ENCODE measurements at places on chromosomes 3 and 15. TPM values are rescaled to one million over a fixed set of nuclear protein-coding genes. Genes with fewer than 3 reads are reported as not detected.

- no peak overlapping the region for H3K27ac ChIP-seq
- H3K27me3 ChIP-seq: no peaks in the 10 kb centered on the region
- no peak overlapping the region for H3K4me3 ChIP-seq
- no peaks in the 10 kb centered on the region for H3K4me1 ChIP-seq
- no peaks in the 10 kb centered on the region for H3K36me3 ChIP-seq
- no peak for DNase-seq
Observed at GRCh38 chr15:93196135-93196670, 107.2 kb upstream of the RGMA start.

The ILDR1 gene
- not detected for total RNA-seq

- H3K27me3 ChIP-seq: no peaks in the 10 kb centered on the region
- no peaks in the 10 kb centered on the region for H3K4me1 ChIP-seq
Observed at GRCh38 chr3:149160754-149161300, 31.4 kb downstream of the HPS3 start.

- no peak overlapping the region for H3K4me3 ChIP-seq
- no peak for DNase-seq
- no peaks in the 10 kb centered on the region for H3K27me3 ChIP-seq
- no peak overlapping the region for H3K27ac ChIP-seq
Observed at GRCh38 chr3:196604548-196604947, 34.9 kb upstream of the NRROS start.

GRCh38 chr15:37793851-37794250 lies 140.6 kb upstream of the TMCO5A start:
- H3K36me3 ChIP-seq: no peaks in the 10 kb centered on the region
- no peak for DNase-seq
- no peak overlapping the region for H3K4me3 ChIP-seq

GRCh38 chr15:80615783-80616391 lies 79.2 kb upstream of the ABHD17C start:
- H3K4me1 ChIP-seq: peaks cover 9% of the 10 kb centered on the region
- H3K27ac ChIP-seq: no peak overlapping the region
- no peak for DNase-seq
- no peaks in the 10 kb centered on the region for H3K36me3 ChIP-seq
